BJ (cell line): ENCODE measurements at places on chromosomes 16 and 17. TPM values are rescaled to one million over a fixed set of nuclear protein-coding genes. Genes with fewer than 3 reads are reported as not detected.
A peak's percentile ranks its signal among the peaks of the same experiment; 100 is the strongest.

The LRRC75A gene
- polyA plus RNA-seq: 0.82 and 1.3 TPM in 2 replicates

The CD300A gene
- polyA plus RNA-seq: not detected in 2 replicates

The LDHD gene
- 0.60 and 0.71 TPM in 2 replicates for polyA plus RNA-seq

The PRDM7 gene
- not detected in 2 replicates for polyA plus RNA-seq

DNA sequence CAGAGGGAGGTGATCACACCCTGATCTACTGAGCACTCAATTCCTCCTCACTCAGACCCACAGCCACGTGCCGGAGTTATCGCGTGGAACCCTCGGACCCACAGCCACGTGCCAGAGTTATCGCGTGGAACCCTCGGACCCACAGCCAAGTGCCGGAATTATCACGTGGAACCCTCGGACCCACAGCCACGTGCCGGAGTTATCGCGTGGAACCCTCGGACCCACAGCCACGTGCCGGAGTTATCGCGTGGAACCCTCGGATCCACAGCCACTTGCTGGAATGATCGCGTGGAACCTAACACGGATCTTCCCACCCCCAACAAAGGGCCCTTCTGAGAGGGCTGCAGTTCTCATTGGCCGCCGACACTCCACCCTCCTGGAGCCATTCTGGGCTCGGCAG, 97.7 kb downstream of the PGS1 start:
- DNase-seq: no peak

GRCh38 chr17:68512960-68513474, 787 bp downstream of the PRKAR1A start:
- DNase-seq: no peak

GRCh38 chr16:70686376-70687101, 686 bp upstream of the MTSS2 start:
- DNase-seq: no peak

DNA sequence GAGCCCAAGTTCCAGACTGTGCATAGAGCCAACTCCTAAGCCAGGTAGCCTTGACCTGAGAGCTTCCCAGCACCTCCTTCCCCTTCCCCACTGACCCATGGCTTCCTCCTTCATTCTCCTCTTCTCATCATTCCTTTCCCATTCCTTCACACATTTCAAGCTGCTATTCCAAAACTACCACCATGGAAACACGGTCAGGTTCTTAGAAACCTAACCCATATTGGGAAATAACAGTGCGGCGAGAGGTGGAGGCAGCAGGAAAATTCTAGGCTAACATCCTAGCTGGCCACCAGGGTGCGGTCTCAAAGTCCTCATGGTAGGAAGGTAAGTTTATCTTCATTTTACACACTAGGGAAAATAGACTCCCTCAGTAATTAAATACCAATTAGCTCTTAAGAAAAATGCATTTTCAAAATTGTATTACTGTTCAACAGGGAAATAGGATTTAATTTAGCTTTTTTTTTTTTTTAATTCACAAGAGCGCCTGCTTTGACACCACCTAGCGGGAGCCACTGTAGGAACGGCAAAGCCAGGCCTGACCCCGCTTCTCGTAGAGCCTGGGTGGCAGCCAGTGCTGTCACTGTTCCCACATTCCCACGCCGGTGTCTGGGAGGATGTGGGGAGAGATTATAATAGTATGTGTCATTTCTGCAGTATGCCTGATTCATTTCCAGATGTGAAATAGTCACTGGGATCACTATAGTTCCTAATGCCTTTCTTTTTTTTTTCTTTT, 14.0 kb upstream of the SPHK1 start:
- DNase-seq: peak; percentile 95

- DNase-seq: no peak
Measured at GRCh38 chr17:50961282-50962220, 95.4 kb upstream of the TOB1 start.

DNA sequence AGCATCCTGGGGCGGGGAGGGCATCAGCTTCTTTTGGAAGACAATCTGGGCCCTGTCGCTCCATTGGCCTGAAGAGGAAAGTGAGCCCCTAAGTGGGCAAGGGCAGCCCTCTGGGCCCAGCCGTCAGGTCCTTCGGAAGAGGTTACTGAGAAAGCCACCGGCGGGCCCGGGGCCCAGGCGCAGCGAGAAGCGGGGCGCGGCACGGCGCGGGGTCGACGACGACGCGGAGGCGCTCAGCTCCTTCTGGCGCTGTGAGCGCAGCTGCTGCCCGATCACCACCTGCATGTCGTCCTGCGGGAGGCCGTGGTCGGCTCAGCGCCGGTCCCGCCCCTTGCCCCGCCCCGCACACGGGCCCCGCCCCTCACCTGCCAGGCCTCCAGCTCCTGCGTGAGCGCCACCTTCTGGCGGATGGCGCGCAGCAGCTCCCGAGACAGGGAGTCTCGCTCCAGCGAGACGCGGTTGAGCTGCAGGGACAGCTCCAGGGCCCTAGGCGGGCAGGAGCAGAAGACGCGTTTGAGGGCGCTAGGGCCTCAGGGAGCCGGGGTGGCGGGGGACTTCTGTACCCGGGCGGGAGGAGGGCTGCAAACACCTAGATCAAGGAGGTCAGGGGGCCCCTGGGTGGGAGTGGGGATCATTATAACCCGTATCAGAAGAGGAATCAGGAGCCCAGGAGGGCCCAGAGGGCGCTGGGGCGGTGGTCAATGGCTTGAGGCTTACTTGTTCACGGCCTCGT, 4.3 kb downstream of the THOC6 start:
- no peak for DNase-seq

The ULK2 gene
- 38.2 and 39.4 TPM in 2 replicates for polyA plus RNA-seq
